Lung (tissue), 17 donors: ENCODE measurements at places on chromosomes 5 and 9. TPM values are rescaled to one million over a fixed set of nuclear protein-coding genes. Genes with fewer than 3 reads are reported as not detected.

- DNase-seq, result no peak
Observed at GRCh38 chr9:1505489-1505888, 455.3 kb downstream of the DMRT2 start.

GRCh38 chr5:4977416-4978110 is 162.6 kb upstream of the ADAMTS16 start:
- peak; percentile 43 for DNase-seq

- no peak for DNase-seq
Observed at GRCh38 chr5:200985-201384, 9.7 kb downstream of the LRRC14B start.

GRIA1 gene
- 2.2 TPM for total RNA-seq

FLT4 gene
- 42.1 TPM for total RNA-seq

TGFBI gene
- 96.4 TPM for total RNA-seq

RAB3C gene
- 1.1 TPM for total RNA-seq
